Vein endothelial cell (primary cell): ENCODE measurements at places on chromosomes 3 and 15. TPM values are rescaled to one million over a fixed set of nuclear protein-coding genes. Genes with fewer than 3 reads are reported as not detected.

Gene GOLGA6L4
- 1.3 and 2.0 TPM in 2 replicates for total RNA-seq

Gene C15orf39
- 16.0 and 18.9 TPM in 2 replicates for total RNA-seq

Gene TEX55
- total RNA-seq: not detected in 2 replicates

Gene ABI3BP
- 16.7 and 44.4 TPM in 2 replicates for total RNA-seq

Gene SEMA7A
- 0.76 and 2.6 TPM in 2 replicates for total RNA-seq

Gene PPP1R14D
- total RNA-seq: not detected in 2 replicates

Gene PLEKHO2
- 40.5 and 43.7 TPM in 2 replicates for total RNA-seq

Gene ZMYND10
- total RNA-seq: 0.19 TPM in 1 of 2 replicates, not detected in the other

Gene CKMT1B
- not detected in 2 replicates for total RNA-seq

Gene CLDN11
- total RNA-seq: 698 and 1,051 TPM in 2 replicates

Gene MRPS22
- total RNA-seq: 61.7 and 66.9 TPM in 2 replicates

Gene HRG
- total RNA-seq: not detected in 2 replicates

Gene QARS1
- 374 and 481 TPM in 2 replicates for total RNA-seq

Gene SPTSSB
- not detected in 2 replicates for total RNA-seq

Gene MUSTN1
- 0.29 TPM in 1 of 2 replicates, not detected in the other for total RNA-seq

Gene ALPK3
- total RNA-seq: 69.8 and 95.4 TPM in 2 replicates

Gene IGSF10
- total RNA-seq: under 0.01 TPM in 1 of 2 replicates, not detected in the other

Gene AMIGO3
- 0.76 and 0.98 TPM in 2 replicates for total RNA-seq

Gene CD200R1
- total RNA-seq: not detected in 2 replicates

Gene SLC25A38
- 17.0 and 18.2 TPM in 2 replicates for total RNA-seq

Gene RPL39L
- total RNA-seq: 12.7 and 13.9 TPM in 2 replicates

Gene C15orf40
- 12.5 and 19.9 TPM in 2 replicates for total RNA-seq

Gene SOX14
- total RNA-seq: not detected in 2 replicates

Gene TRPM1
- total RNA-seq: 0.38 and 1.3 TPM in 2 replicates
